ENCODE measurements at places on chromosomes 12 and 14.

DNA sequence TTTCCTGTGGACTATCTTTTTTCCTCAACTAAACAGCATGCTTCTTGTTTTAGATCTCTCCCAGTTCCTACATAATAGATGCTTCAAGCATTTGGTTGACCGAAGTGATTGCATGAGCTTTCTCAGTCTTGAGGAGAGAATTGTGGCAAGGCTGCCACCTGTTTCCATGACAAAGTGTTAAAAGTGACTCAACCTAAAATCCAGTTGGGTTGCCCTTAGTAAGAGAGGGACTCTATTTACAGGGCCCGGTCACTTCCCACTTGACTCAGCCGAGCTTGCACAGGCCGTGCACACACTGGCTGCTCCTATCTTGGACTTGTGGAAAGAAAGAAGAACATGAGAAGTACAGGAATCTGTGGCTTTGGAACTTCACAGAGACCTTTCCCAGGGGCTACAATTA lies 2.1 kb upstream of the B4GALNT3 start:
- DNase-seq: no peak

DNA sequence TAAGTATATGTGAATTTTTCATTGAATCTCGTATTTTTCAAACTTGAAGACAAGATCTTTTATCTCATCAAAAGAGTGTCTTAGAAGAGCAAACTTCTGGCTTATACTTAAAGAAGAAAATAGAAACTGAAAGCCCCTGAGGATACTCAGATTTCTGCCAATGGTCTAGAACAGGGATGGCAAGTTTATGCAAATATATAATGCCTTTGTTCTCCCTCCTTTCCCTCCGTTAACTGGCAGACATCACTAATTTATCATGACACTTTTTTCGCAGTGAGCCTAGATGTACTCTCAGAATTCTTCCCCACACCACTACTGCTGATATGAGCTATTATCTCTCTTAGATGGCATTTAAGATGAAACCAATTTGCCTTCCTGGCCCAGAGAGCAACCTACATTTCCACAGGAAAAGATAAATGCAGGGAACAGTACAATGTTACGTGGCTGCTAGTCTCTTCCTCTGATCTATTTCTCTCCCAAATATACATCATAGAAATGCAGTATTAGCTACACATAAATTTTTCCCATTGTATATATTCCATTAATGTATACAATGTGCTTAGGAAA lies 40.0 kb upstream of the DAAM1 start:
- no peak for DNase-seq

- no peak for DNase-seq
These were observed 30.4 kb downstream of the FAM222A start for GRCh38 chr12:109744026-109744425.

DNA sequence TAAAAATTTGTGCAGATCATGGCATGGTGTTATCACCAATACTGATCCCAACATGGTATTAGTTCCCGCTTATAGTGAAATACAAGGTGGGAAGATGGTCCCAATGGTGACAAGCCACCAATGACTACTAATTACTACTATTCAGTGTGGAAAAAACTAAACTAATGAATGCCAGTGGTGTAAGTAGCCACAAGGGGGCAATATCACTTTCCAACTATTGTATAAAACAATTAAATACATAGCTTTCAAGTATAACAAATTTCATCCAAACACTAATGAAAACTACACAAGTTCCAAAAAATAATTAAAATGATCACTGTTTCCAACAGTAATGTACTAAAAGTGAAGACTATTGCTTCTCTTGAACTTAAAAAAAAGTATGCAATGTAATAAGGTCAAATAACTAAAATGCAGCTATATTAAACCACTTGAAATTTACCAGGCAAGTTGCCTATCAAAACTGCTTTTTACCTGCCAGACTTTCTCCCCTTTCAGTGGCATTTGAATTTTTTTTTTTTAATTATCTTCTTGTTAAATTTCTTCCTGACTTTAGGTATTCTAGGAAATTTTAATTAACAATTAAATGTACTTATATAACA lies 58.0 kb downstream of the PAPLN start:
- DNase-seq: peak; percentile 48

- DNase-seq: no peak
These were observed 1021.5 kb upstream of the TMEM132C start for GRCh38 chr12:127245437-127245836.

GRCh38 chr14:56273155-56273554 lies 154.9 kb downstream of the PELI2 start:
- DNase-seq: no peak

DNA sequence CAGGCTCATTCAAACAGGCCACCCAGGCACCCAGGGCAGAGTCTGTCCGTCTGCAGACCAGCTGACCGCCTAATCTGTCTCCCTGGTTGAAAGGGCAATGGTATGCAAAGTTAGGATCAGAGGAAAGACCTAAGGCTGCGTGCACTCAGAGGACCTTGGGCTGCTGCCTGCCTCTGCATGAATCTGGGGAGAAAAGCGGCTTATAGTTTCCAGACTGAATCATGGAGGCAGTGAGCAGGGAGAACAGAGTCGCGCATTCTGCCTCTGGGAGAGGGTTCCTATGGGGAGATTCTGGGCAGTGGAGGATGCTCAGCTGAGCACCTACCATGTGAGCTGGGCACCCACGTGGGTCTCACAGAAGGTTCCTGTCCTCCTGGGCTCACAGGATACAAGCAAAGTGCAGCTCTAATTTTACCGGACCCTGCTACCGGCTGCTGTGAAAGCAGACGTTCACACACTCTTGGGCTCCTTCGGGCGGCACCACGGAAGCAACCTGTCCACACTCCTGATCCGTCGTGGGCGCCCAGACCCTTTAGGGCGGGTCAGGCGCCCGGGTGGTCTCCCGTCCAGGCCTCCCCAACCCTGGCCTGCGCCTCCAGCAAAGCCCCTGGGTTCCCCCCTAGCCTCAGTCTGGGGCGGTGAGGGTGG lies 772 bp downstream of the SCARB1 start:
- peak; percentile 73 for DNase-seq

DNA sequence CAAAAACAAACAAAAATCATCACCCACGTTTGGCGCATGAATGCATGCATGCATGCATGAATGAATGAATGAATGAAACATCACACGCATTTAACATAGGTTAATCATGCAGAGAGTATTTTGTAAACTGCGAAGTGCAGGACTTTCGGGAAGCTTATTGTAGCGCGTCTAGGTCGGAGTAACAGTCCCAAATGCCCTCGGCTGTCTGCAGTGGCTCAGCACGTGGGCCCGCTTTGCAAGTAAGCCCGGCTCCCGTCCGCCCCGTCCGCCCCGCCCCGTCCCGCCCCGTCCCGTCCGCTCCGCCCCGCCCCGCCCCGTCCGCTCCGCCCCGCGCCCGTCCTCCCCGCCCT lies 263 bp upstream of the IFT81 start:
- DNase-seq: no peak

DNA sequence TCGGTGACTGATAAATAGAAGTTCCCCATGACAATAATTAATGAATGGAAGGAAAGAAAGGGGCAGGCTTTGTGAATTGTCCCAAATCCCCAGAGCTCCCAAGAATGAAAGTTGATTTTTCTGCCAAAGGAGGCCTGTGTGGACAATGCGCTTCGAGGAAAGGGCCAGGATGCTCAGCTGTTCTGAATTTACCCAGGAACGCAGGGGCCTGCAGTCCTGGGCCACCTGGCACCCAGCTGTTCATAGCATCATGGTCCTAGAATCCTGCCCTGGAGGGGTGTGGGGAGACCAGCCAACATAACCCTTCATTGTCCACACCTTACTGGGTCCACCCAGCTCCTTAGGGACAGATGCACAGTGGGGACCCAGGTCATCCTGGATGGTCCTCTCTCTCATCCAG lies 587.5 kb downstream of the BCL11B start:
- DNase-seq: no peak

Measured in Ammon's horn (tissue), 1 donor.